Right cardiac atrium (tissue), 5 donors: ENCODE measurements at places on chromosomes 6 and 20. TPM values are rescaled to one million over a fixed set of nuclear protein-coding genes. Genes with fewer than 3 reads are reported as not detected.

Gene SRSF12
- 0.14 TPM for polyA plus RNA-seq

Gene SEMG2
- not detected for polyA plus RNA-seq

GRCh38 chr6:142026471-142026870 is 106.3 kb upstream of the GJE1 start:
- DNase-seq: no peak

Gene TCP11
- 0.07 TPM for polyA plus RNA-seq

GRCh38 chr6:4450237-4450636 is 314.9 kb upstream of the ECI2 start:
- no peak for DNase-seq
